ENCODE measurements at places on chromosomes 16 and 17.

DNA sequence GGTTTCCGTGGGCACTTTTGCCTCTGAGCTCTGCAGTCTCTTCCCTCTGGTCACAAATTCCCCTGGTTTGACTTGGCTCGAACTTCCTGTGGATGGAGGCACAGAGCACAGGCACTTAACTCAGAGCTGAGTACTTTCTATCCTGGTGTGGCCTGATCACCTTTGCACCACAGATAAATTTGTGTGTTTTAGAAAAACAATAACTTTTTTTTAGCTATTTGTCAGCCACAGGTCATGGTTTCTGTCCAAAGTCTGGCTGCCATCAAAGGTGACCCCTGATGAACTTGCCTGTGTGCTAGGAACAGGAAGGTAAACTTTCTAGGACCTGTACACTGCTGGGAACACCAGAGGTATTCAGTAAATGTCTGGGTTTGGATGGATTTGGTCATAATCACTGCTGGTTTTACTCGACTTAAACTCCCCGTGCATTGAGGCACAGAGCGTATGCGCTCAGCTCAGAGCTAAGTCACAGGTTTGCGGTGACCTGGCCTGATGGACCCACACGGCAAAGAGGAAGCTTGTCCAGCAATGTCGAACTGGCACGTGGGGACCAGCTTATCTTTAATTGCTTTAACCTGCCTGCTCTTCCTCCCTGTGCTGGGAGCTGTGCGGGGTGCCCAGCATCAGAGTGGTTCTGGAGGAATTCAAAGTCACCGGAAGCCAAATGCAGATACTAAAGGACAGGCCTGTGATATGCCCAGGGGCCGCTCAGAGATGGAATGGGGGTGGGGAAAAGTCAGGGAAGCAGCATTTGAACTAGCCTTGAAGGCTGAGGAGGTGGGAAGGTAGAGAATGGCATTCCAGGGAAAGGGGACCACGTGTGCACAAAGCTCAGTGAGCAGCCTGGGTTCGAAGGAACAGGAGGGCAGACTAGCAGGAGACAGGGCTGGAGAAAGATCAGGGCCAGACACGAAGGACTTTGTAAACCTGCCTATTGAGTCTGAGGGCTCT is 12.9 kb downstream of the SLC13A5 start:
- DNase-seq: no peak

- no peak for DNase-seq
Measured at GRCh38 chr17:4594931-4595684, 10.8 kb downstream of the SMTNL2 start.

GRCh38 chr17:72850410-72851118 is 241.9 kb downstream of the SLC39A11 start:
- DNase-seq: no peak

- no peak for DNase-seq
Measured at GRCh38 chr17:7204336-7204735, 15.3 kb downstream of the DLG4 start.

DNA sequence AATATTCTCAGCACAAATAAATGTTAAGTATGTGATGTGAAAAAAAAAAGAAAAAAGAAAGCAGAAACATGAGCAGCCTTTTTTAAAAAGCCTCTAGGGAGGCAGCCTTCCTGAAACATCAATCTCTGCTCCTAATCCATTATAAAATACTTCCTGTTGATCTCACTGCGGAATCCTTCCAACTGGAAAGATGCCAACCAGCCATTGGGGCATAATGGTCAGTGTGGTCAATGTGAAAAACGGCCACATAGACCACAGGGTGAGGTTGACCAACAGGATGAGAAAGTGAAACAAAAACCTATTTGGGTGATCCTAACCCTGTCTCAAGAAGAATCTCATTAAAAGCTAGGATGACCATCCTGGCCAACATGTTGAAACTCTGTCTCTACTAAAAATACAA is 26.1 kb upstream of the ABCA8 start:
- no peak for DNase-seq

GRCh38 chr17:75695141-75695829 is 26.0 kb upstream of the ITGB4 start:
- no peak for DNase-seq

DNA sequence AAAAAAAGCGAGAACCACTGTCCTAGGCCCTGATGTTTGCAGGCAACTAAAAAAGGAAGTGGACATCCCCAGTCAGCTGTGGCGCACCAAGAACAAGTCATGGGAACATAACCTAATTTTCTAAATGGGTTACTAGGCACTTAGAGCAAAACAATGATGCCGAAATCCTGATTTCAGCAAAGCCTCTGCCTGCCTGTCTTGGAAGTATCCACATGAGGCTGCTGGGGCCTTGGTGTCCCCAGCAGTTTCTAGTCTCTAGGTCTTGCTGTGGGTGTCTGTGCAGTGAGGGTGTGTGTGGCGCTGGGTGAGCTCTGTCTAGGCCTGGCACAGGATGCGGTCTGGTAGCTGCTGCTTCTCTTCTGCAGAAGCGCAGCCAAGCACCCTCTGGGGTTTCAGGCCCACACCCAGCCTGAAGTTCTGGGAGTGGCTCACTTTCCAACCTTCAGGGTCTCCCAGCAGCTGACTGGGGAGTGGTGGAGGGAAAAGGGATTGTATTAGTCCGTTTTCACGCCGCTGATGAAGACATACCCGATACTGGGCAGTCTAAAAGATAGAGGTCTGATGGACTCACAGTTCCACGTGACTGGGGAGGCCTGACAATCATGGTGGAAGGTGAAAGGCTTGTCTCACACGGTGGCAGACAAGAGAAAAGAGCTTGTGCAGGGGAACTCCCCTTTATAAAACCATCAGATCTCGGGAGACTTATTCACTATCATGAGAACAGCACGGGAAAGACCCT is 21.1 kb downstream of the STH start:
- DNase-seq: no peak

DNA sequence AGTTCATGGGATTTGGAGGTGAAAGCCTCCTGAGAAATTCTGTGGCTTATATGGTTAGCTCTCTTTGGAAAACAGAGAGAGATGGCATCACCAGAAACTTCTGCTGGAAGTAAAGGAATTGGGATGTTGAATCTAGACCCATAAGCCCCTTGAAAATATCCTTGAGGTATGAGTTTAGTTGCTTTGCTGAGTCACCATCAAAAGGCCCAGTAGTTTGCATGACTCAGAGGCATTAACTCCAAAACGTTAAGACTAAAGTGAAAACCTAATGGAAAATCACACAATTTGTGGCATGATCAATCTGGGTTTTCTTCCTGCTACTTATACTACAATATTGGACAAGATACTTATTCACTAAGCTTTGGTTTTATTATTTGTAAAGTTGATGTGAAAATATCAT is 349.2 kb upstream of the SALL1 start:
- no peak for DNase-seq

DNA sequence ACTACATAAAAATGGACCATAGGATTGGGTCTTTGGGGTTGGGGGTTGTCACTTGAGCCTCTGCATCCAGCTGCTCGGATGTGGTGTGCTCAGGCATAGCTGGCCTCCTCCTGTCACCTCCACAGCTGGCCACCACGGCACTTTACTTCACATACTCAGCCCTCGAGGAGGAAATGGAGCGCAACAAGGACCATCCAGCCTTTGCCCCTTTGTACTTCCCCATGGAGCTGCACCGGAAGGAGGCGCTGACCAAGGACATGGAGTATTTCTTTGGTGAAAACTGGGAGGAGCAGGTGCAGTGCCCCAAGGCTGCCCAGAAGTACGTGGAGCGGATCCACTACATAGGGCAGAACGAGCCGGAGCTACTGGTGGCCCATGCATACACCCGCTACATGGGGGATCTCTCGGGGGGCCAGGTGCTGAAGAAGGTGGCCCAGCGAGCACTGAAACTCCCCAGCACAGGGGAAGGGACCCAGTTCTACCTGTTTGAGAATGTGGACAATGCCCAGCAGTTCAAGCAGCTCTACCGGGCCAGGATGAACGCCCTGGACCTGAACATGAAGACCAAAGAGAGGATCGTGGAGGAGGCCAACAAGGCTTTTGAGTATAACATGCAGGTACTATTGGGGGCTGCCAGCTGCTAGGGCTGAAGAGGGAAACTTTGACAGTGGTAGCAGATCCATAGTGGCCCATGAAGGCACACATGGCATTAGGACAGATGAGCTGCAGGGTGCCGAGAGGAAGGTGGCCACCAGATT is 30.8 kb downstream of the CDIP1 start:
- DNase-seq: no peak

DNA sequence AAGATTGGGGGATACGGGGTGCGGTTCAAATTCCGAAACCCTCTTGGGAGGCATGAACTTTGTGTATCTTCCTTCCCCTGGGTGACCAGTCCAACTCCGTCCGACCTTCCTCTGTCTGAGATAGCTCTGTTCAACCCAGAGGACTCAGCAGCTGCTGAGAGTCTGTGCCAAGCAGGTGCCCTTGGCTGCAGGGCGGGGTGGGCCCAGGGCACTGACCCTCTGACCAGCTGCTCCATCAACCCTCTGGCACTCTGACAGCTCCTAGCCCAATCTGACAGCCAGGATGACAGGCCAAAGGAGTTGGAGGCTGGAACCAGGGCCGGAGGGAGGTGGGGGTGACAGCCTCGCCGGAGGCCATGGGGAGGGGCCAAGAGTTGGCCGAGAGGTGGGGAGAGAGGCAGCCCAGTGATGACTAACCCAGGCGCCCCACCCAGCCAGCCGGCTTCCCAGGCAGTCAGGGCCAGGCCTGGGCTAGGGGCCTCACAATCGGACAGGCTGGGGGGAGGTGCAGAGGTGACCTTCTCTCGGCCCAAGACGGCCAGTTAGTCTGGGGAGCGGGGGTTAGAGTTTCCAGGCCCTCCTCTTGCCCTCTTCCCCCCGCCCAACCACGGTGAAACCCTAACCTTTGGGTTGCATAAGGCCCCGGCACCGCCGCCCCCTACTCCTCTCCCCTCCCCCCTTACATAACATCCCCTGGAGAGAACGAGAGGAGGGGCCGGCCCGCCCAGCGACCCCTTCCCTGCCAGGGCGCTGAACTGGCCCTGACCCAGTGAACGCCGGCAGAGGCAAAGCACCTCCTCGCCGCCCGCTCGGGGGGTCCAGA is 5.0 kb upstream of the TLCD2 start:
- DNase-seq: no peak

DNA sequence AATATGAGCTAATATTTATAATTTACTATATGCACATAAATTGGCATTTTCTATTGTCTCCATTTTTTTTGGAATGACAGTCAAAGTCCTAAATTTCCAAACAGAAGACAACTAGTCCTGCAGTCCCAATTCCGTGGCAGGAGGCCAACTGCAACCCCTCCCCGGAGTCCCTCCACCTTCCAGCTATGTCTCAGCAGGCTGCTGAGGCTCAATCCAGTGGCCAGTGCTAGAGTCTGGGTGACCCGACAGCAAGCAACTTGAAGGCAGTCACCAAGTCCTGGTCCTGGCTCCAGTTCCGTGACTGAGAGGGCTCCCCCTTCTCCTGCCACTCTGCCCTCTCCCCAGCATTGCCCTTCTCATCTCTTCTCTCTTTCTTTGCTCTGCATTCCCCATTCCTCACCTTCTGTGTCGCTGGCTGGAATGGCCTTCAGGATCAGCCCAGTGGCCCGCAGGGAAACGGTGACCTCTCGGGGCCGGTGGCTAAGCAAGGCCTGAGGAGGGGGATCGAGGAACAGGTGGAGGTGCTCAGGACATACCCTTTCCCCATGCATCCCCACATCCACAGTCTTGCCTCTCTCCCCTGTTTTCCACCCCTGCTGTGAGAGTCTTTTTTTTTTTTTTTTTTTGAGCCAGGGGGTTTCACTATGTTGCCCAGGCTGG is 22.4 kb upstream of the MFSD6L start:
- no peak for DNase-seq

DNA sequence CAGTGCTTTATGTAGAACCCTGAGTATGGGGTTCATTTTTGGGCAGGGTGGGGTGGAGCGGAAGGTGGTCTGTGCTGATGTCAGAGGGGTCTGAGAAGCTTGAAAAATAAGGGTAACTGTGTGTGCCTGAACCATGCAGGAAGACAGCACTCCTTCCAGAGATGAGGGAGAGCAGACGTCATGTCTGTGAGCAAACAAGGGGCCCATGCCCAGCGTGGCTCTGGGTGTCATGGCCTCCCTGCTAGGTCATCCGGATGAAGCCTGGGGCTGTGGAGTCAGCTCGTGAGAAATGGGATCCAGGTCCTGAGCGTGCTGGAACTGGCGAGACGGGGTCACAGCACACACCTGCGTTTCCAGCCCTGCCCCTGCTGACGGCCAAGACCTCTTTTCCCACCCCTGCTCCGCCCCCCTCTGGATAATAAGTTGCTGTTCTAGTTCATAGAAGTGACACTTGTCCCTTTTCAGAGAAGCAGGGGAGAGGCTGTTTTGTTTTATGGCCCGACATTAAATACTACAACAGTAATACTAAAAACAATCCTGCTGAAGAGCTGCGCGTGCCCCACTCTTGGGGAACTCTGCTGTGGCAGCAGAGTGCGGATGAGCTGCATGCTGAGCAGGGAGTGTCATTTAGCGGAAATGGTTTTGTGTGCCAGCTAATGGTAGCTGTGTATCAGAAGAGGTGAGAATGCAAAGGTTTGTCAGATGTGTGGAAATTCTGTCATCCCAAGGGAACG is 92.6 kb downstream of the RPTOR start:
- no peak for DNase-seq

DNA sequence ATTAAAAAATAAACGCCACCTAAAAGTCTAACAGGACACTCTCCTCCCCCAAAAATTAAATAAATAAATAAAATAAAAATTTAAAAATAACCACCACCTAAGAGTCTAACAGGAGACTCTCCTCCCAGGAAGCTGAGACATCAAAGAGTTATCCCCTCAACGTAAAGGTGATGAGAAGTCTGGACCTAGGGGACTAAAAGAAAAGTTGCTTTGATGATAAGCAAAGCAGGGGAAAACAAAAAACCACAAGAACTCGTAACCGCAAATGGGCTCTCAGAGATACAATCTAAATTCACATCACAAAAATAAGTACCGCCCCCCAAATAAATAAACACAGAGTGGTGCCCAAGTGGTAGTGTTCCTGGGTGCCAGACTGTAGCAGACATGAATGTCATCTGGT is 412.2 kb downstream of the ZFHX3 start:
- DNase-seq: no peak

DNA sequence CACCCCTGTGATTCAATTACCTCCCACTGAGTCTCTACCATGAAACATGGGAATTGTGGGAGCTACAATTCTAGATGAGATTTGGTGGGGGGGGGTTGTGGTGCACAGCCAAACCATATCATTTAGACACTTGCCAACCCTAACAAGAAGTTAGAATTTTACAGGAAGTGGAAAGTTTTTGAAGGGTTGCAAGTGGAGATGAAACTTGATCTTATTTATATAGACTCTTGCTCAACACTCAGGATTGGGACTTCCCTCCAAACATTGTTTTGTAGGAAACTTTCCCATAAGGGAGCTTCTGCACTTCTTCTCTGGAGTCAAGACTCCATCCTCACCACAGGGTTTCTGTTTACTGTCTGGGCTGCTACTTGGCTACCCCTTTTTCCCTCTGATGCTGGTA is 266.7 kb upstream of the CDH11 start:
- no peak for DNase-seq

GRCh38 chr17:63916566-63917185 is 2.0 kb downstream of the GH1 start:
- DNase-seq: no peak

DNA sequence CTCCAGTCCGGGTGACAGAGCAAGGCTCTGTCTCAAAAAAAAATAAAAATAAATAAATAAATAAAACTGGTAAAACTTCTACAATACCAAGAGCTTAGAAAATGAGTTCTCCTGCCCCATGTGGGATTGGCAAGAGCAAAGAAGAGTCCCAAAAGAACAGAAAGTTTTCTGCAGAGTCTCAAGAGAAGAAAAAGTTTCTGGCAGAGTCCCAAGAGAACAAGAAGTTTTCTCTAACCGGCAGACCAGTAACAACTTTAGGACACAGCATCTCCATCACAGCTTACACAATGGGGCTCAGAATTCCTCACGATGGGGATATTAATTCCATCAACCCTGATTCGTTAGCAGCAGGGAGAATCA is 1.1 kb downstream of the SLC39A11 start:
- DNase-seq: no peak

Measured in activated CD4-positive, CD25-positive, alpha-beta regulatory T cell treated with anti-CD3 and anti-CD28 coated beads, Interleukin-2, amount 50 U/mL, for 16 hours (primary cell).